Hippocampal formation (tissue), 2 donors: ENCODE measurements at places on chromosomes 5 and 9.

GRCh38 chr9:87798261-87798833, 72.4 kb downstream of the CTSL start:
- no peak for DNase-seq

GRCh38 chr5:121292664-121293063, 559.0 kb upstream of the FTMT start:
- DNase-seq: no peak

DNA sequence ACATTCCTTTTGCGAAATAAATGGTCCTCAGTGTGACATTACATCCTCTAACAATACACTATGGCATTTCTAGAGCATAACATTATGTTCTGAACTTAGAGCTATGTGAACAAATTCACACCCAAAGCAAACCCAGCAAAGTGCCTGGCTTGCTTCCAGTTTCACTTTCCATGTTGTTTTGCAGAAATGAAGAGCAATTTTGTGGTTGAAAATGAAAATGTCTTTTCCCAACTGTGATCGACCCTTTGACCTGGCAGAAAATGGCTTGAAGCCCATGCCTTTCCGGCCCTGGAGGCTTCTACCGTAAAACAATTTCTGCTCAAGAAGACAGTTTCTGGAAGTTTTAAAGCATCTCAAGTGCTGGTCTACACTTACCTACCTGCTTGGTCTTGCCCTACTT, 344.7 kb upstream of the RGMB start:
- no peak for DNase-seq

DNA sequence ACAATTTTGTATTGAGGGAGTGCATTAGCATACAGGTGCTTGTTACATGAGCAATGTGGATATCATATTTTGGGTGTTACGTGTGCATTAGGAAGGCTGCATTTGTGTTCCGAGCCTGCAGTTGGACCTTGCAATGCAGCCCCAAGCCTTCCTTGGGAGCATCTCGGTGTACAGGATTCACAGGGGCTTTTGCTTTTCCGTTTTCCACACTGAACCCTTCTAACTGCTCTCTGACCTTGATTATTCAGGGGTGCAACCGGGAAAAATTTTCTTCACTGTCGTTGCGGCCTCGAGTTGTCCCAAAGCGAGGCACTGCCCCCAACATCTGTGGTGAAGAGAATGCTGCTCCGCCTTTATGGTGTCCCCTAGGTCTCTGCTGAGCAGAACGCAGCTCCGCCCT, 80.1 kb upstream of the PLEKHG4B start:
- no peak for DNase-seq

DNA sequence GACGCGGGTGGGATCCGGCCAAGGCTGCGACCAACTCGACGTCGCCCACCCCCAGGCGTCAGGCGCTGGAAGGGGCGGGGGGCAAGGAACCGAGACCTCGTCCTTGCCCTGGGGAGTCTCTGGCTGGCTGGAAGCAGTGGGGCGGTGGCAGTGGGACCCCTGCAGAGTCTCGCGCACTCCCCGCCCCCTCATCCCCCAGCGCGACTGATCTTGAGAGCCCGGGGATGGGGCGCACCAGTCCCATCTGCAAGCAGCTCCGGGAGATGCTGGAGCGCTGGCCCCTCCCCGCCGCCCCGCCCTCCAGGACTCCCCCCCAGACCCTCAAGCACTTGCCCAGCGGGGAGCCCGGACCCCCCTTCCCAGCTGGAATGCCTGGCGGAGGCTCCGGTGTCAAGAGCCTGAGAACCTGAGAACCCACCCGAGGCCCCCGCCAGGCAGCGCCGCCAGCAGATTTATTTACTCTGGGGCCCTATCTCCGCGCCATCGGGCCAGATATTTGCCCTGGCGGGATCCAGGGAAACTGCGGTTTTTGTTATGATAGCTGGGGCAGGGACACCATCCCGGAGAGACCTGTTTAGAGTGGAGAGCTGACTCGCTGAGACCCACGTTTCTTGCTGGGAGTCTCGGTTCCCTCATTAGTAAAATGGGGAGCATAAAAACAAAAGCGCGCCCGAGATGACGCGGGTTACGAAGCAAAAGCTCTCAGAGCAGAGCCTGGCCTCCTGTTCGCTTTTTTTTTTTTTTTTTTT, 1.2 kb downstream of the PRRT1B start:
- no peak for DNase-seq

DNA sequence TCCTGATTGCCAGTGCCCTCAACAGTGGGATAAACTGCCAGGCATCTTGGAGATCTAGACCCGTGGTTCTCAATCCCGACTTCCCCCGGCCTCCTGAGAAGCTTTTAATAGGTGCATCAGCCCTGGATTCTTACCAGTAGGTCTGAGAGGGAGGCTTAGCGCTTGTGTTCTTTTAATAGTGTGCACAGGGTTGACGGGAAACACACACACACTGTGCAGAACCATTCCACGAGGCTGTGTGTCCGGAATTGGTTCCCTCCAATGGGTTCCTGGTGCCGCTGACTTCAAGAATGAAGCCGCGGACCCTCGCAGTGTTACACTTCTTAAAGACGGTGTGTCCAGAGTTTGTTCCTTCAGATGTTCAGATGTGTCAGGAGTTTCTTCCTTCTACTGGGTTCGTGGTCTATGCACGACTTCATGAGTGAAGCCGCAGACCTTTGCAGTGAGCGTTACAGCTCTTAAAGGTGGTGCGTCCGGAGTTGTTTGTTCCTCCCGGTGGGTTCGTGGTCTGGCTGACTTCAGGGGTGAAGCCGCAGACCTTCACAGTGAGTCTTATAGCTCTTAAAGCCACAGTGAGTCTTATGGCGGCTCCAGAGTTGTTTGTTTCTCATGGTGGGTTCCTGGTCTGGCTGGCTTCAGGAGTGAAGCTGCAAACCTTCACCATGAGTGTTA, 46.6 kb upstream of the PRSS3 start:
- DNase-seq: no peak

DNA sequence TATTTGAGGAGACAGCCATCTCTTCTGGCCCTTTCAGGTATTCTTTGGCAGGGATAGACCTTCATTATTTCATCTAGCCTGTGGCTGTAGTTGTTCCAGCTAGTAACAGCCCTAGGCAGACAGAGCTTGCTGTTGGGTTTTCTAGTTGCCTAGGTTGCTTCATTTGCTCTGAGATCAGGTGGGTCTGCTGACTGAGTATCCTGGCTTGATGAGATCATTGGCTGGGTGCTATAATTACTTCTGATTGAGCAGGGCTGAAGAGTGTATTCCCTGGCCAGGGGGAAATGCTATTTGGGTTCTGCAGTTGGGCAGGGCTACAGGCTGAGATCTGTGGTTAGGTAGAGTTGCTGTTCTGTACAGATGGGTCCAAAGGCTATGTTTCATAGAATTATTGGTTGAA, 456.1 kb downstream of the PSAT1 start:
- DNase-seq: no peak

GRCh38 chr5:116848954-116849581, 274.4 kb upstream of the SEMA6A start:
- DNase-seq: no peak

DNA sequence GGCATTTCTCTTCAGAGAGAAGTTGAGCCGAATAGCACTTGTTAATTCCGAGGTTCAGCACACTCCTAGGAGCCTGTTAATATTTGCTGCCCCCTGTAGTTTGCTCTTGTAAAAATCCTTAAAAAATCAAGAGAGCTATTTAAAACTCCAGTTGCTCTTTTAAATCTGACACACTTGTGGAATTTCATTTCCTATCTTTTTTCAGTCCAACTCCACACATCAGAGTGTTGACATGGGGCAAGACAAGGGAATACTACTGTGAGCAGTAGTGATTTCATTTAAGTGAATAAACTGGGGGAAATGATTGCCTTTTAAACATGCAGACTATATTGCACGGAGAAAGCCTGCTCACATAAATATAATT, 1096.3 kb upstream of the DMAC1 start:
- peak; percentile 10 for DNase-seq

DNA sequence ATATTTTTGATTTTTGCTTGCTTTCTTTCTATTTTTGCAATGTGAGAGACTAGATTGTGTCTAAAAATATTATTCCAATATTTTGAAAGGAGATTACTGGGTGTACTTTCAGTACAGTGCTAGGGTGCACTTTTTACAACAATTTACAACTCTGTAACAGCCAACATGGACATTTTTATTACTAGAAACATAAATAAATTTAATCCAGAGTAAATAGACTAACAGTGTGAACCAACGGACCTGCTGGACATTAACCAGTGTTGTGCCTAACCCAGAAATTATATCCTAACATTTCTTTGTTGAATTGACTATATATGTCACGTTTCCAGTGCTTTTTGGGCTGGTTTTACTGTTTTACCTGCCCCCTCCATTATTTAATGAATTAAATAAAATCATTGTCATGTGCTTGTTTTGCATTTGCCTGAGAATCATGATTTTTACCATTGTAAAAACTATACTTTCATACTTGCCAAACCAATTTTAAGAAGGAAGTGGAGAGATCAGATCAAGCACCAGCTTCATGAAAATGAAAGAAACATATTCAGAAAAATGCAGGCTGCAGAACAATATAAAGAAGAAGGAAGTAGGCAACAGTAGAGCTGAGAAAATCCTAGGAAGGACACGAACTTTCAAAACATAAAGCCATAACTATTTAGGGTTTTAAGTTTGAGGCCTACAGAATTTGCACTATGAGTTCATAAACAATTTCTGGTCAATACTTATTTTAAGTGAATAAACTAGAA, 400.8 kb upstream of the PIK3R1 start:
- DNase-seq: no peak

DNA sequence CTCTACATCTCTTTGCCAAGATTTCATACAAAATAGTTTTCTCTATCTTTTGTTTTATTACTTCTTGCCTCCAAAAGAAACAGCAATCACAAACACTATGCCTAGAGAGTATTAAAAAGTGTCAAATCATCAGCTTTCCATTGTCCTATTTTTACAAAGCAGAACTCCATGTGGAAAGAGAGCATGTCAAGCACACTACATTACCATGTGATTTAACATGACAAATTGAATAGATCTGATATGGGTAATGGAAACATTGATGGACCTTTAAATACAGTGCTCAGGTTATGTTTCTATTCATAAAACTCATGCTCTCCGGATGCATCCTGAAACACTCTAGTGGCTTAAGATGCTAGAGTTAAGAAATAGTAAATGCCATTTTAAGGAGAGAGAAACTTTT, 791.4 kb upstream of the CTNND2 start:
- no peak for DNase-seq

- no peak for DNase-seq
Measured at GRCh38 chr5:376799-377325, 55.3 kb downstream of the AHRR start.

GRCh38 chr5:179379321-179379890, 34.1 kb upstream of the ADAMTS2 start:
- DNase-seq: no peak

DNA sequence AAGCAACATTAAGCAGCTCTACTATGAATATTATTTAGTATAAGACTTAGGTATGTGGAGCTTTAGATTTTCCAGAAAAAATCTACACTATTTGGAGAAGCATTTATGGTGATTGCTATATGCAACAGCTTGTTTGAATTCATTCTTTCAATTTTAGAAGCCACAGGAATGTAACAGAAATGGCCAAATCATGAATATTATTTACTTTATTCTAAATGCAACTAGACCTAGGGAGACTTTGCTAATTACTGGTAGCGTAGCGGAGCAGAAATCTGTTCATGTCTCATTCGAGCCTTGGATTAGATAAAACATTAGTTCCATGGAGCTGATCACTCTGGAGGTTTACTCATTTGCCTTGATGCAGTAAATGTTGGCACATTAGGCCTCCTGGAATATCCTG, 290.2 kb downstream of the ZNF608 start:
- no peak for DNase-seq

DNA sequence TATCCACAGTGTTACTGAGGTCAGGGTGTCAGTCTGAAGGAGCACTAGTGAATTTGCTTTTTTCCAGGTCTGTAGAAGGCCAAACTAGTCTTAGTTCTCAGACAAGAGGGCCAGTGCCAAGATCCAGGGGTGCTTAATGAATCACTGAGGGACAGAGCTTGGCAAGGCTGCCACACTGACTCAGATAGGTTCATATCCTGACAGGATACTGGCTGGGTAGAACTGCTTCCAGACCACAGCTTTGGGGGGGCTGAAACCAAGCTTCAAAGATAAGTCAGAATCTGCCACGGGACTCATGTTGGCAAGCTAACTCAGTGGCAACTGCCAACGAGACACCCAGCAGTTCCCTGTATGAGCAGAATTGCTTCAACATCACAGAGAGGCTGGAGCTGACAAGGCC, 1125.4 kb downstream of the EFNA5 start:
- no peak for DNase-seq

DNA sequence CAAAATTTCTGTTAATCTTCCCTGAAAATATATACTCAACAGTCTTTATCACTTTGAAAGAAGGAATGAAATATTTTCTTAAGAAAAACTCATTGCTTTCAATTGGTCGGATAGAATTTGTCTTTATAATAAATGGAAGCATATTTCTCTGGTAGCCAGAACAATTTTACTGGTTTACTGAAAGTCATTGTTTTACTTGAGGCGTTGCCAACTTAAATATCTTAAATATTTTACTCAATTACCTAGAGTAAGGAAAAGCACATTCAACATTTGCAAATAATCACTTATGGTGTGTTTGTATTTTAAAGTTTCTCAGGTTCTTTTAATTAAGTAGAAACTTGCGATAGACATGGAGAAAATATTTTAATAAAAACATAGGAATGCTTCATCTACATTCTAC, 1181.7 kb downstream of the EFNA5 start:
- DNase-seq: no peak

DNA sequence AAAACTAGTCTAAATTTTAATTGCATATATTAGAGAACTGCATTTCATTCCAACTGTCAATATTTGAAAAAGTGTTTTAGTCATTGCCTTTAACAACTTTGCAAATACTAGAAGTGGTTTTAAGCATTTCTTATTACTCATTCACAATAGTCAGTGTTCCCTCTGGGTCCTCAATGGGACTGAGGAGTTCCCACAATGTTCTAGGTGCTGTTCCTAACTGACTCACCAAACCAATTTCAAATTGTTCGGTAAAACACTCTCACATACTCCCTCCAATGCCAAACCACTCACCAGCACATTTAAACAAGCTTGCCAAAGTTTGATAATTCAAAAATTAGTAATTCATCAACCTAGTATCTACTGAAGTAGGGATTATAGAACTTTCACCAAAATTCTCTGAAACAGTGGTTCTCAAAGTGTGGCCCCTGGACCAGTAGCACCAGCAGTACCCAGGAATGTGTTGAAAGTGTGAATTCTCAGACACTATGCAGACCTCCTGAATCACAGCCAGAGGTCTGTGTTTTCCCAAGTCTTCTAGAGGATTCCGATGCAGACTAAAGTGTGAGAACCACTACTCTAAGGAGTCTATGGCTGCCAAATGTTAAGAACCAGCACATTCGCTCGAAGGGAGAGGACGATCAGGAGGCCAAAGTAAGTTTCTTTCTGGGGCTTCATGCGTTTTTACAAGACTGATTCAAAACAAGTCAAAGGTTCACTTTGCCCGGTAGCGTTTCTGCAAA, 72.8 kb downstream of the APBA1 start:
- no peak for DNase-seq

DNA sequence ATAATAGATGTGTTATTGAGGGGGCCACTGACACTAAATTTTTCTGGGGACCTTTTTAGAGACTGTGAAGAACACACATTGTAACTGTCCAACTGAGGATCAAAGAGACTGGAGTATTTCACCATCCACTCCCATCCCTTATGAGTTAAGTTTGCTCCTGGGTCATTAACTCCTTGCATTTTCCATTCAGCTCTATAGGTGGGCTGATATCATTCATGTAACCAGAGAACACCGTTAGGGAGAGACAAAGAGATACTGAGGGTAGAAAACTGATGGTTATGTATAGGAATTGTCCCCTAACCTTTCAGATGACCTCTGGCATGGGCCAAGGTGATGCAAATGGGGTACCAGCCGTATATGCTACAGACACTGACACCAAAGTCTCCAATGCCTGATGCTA, 142.4 kb upstream of the TLR4 start:
- DNase-seq: no peak
